Renal cortical epithelial cell (primary cell): ENCODE measurements at places on chromosomes 4 and X. TPM values are rescaled to one million over a fixed set of nuclear protein-coding genes. Genes with fewer than 3 reads are reported as not detected.

The LINC00632 gene
- total RNA-seq: under 0.01 and 0.35 TPM in 2 replicates

The OGT gene
- 81.3 and 117 TPM in 2 replicates for total RNA-seq

The PAGE4 gene
- not detected in 2 replicates for total RNA-seq

The TCEAL9 gene
- total RNA-seq: 123 and 164 TPM in 2 replicates

The HGFAC gene
- total RNA-seq: 0.25 and 0.35 TPM in 2 replicates

The FGF5 gene
- 2.5 and 9.0 TPM in 2 replicates for total RNA-seq

The ATP2B3 gene
- 0.05 TPM in 1 of 2 replicates, not detected in the other for total RNA-seq

The MAGEA3 gene
- not detected in 2 replicates for total RNA-seq

The PPEF1 gene
- 0.05 TPM in 1 of 2 replicates, not detected in the other for total RNA-seq

The PAK3 gene
- total RNA-seq: 7.5 and 9.2 TPM in 2 replicates

The DCAF4L1 gene
- total RNA-seq: 0.15 TPM in 1 of 2 replicates, not detected in the other

The BEX2 gene
- 18.0 and 26.9 TPM in 2 replicates for total RNA-seq

The DYNLT3 gene
- 49.9 and 79.0 TPM in 2 replicates for total RNA-seq

The FAM47A gene
- total RNA-seq: not detected in 2 replicates

The RAB39B gene
- total RNA-seq: under 0.01 and 0.35 TPM in 2 replicates

The NFKB1 gene
- total RNA-seq: 53.7 and 68.9 TPM in 2 replicates

The CT45A5 gene
- not detected in 2 replicates for total RNA-seq
